GM23248 (cell line): ENCODE measurements at places on chromosomes 5 and 9. TPM values are rescaled to one million over a fixed set of nuclear protein-coding genes. Genes with fewer than 3 reads are reported as not detected.

GRCh38 chr5:39076757-39077728, 2.8 kb upstream of the RICTOR start:
- H3K4me1 ChIP-seq = peaks cover 25% of the 10 kb centered on the region; the same call in 1 of the 2 replicates
- H3K27ac ChIP-seq = 0 out of 2 replicates have a peak overlapping the region, but pooled peaks have one; percentile 6
- no peaks in the 10 kb centered on the region for H3K27me3 ChIP-seq
- peak overlapping the region; percentile 32 for H3K4me3 ChIP-seq
- H3K36me3 ChIP-seq = no peaks in the 10 kb centered on the region
- DNase-seq = peak; percentile 51

- peaks cover 23% of the 10 kb centered on the region; the same call in 1 of the 2 replicates for H3K4me1 ChIP-seq
- peak overlapping the region; percentile 71 for H3K4me3 ChIP-seq
- H3K27me3 ChIP-seq = no peaks in the 10 kb centered on the region
- H3K36me3 ChIP-seq = no peaks in the 10 kb centered on the region
These were observed 197.0 kb downstream of the TRPM3 start for GRCh38 chr9:70924380-70924779.

IRX1 gene
- total RNA-seq = 25.9 and 32.5 TPM in 2 replicates

DNA sequence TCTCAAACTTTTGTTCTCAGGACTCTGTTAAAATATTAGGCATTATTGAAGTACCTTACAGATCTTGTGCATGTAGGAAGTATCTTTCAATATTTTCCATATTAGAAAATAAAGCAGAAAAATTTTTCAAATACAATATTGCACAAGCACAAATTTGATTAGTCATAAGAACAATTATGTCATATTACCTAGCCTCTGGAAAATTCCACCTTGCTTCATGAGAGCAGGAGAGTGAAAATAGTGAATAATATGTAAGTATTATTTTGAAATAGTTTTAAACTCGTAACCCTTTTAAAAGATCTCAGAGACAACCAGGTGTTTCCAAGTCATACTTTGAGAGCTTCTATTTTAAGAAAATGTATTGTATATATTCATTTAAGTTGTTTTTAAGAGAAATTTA, 1672.9 kb upstream of the ACO1 start:
- H3K27me3 ChIP-seq = no peaks in the 10 kb centered on the region
- no peaks in the 10 kb centered on the region for H3K4me1 ChIP-seq
- H3K27ac ChIP-seq = no peak overlapping the region
- no peak overlapping the region for H3K4me3 ChIP-seq
- DNase-seq = no peak

LHX6 gene
- total RNA-seq = not detected in 2 replicates

GRCh38 chr5:131974622-131974955, 29.1 kb upstream of the MEIKIN start:
- H3K27ac ChIP-seq = no peak overlapping the region
- peaks cover 3% of the 10 kb centered on the region; the same call in 1 of the 2 replicates for H3K27me3 ChIP-seq
- H3K4me1 ChIP-seq = no peaks in the 10 kb centered on the region
- H3K36me3 ChIP-seq = no peaks in the 10 kb centered on the region
- no peak for DNase-seq

- H3K36me3 ChIP-seq = no peaks in the 10 kb centered on the region
- no peaks in the 10 kb centered on the region for H3K27me3 ChIP-seq
- H3K27ac ChIP-seq = no peak overlapping the region
- peaks cover 21% of the 10 kb centered on the region for H3K4me1 ChIP-seq
These were observed 71.9 kb downstream of the RALGPS1 start for GRCh38 chr9:126986506-126986951.

ADRB2 gene
- total RNA-seq = 0.65 TPM in 1 of 2 replicates, not detected in the other

DNA sequence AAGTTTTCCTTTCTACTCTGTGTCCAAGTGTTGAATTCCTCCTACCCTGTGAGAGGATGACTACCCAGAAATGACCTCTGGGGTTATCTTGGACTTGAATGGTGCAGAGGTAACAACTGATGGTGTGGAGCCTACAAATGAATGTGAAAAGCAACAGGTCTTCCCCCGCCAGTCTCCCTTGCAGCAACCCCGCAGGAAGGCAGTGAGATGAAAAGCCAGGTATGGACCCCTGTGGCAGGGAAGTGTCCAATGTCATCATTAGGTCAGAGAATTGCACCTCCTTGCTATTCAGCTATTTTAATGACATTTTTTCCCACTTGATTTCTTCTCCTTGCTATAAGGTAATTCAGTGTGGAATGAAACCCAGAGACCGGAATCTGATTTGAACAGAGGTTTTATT, 58.5 kb downstream of the MAT2B start:
- H3K27ac ChIP-seq = no peak overlapping the region
- H3K36me3 ChIP-seq = no peaks in the 10 kb centered on the region
- H3K27me3 ChIP-seq = peaks cover 17% of the 10 kb centered on the region; the same call in 1 of the 2 replicates
- H3K4me1 ChIP-seq = peaks cover 23% of the 10 kb centered on the region
- no peak for DNase-seq
- no peak overlapping the region for H3K4me3 ChIP-seq

PCDHA2 gene
- total RNA-seq = not detected in 2 replicates

GRCh38 chr5:149730620-149731331, 666 bp downstream of the PPARGC1B start:
- H3K4me3 ChIP-seq = peak overlapping the region; percentile 85
- H3K27ac ChIP-seq = no peak overlapping the region
- 0 out of 2 replicates have a peak, but pooled peaks cover 5% of the 10 kb centered on the region for H3K4me1 ChIP-seq
- peaks cover 23% of the 10 kb centered on the region for H3K27me3 ChIP-seq

EQTN gene
- total RNA-seq = not detected in 2 replicates

SH3PXD2B gene
- total RNA-seq = 19.8 and 20.7 TPM in 2 replicates

DNA sequence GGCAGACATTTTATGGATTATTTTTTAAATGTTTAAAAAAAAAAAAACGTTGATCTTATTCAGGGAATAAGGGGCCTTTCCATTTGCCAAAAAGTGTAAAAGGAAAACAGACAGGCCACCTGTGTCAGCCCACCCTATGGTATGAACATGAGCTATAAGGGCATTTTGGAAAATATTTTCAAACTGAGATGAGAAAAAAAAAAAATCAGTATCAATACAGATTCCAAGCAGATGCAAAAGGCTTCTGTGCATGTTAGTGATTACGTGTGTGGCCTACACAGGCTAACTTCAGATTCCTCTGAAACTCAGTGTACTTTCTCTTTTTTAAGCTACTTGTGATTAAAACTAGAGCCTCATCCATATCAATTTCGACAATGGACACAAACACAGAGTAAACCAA, 189.9 kb downstream of the BNC2 start:
- peak overlapping the region; percentile 28; the same call in 1 of the 2 replicates for H3K4me3 ChIP-seq
- no peaks in the 10 kb centered on the region for H3K36me3 ChIP-seq
- H3K27ac ChIP-seq = peak overlapping the region; percentile 77
- H3K27me3 ChIP-seq = no peaks in the 10 kb centered on the region

- DNase-seq = peak; percentile 25
- peaks cover 23% of the 10 kb centered on the region for H3K4me1 ChIP-seq
- no peak overlapping the region for H3K4me3 ChIP-seq
- H3K27me3 ChIP-seq = no peaks in the 10 kb centered on the region
These were observed 5.1 kb upstream of the ERGIC1 start for GRCh38 chr5:172828911-172829431.
